GM04503 (cell line): ENCODE measurements at places on chromosomes 7 and 10.

GRCh38 chr7:101436857-101437576, 74.3 kb downstream of the COL26A1 start:
- DNase-seq = no peak

GRCh38 chr10:79137826-79138225, 69.1 kb downstream of the ZMIZ1 start:
- no peak for DNase-seq

- DNase-seq = no peak
These were observed 847 bp downstream of the AGMO start for GRCh38 chr7:15560968-15561367.

- no peak for DNase-seq
These were observed 38.7 kb downstream of the UBE3C start for GRCh38 chr7:157177333-157177982.

DNA sequence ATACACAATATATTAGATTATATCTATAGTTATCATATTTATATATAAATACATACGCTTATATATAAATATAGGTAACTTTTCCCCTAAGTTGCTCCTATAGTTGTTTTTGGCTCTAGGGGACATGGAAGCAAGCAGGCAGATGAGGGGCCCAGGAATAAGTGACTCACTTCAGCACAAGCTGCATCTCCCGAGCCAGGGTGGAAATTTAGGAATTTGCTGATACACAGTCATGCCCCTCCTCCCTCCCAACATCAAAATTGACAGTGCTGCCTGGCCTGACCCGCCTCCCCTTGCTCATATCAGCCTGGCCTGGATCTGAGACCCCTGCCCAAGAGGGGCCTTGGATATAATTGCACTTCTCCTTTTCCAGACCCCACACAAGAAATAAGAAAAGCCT, 33.8 kb downstream of the MKI67 start:
- DNase-seq = no peak
